ENCODE measurements at places on chromosomes 1 and 21.
A peak's percentile ranks its signal among the peaks of the same experiment; 100 is the strongest.

DNA sequence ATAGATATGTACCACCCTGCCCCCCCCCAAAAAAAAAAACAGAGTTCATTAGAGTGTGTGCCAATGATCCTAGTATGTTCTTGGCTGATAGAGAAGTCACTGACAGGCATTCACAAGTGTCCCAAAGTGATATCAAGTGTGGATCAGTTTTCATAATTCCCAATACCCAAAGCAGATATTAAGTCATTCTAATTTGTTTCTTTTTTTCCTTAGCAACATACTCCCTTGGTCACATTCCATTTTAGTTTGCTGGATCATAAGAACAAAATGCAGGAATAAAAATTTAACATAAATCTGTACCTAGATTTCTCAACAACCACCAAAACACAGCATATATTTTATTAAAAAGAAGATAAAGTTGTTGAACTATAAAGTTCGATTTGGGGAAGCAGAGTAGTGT lies 129.8 kb upstream of the PALMD start:
- no peak for DNase-seq

DNA sequence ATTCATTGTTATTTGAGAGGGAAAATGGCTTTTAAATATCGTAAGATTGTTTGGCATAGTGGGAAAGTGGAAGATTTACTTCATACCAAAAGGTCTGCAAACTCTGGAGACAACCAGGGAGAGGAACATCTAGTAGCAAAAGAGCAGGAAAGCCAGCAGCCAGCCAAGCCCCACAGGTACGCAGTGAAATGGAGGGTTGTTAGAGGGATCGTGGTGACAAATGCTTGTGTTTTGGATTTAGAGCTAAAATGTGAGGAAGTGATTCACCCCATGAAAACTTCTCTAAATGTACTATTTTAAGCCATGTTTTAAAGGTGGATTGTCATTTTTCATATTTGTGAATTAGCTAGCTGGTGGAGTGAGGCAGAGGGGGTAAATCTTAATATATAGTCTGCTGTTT lies 69.3 kb downstream of the RPS6KC1 start:
- DNase-seq, result no peak

GRCh38 chr1:20983297-20983889 lies 193.3 kb downstream of the EIF4G3 start:
- no peak for DNase-seq

DNA sequence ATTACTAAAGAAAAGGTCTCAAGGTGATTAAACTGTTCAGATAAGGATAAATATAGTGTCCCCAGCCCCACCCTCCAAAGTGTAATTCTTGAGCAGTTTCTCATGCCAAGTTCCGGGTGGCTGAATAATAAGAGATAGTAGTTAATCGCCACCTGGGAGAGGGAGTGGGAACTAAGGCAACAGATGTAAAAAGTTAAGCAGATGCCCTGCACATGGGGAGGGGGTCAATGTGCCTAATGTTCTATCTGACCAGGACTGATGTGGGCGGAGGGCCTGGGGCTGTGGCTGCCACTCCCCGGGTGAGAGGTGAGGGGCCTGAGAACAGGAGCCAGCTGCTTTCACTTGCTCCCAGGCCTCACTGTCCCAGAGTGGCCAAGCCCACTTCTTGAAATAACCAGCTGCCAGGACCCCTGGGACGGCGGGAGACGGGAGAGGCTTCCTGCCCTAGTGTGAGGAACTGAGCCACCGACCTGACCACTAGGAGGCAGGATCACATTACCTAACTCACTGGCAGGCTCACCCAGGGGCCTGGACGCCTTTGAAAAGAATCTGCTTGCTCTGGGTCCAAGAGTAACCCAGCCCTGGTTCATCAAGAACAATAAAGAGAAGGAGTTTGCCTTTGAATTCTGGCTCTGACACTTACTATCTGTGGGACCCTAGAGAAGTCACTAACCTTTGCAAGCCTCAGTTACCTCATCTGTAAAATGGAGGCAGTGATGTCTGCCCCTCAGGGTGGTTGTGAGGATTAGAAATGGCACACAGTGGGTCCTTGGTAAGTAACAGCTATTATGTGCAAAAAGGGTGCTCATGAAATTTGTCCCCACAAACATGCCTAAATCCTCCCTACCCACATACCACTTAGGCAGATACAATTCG lies 179.2 kb downstream of the ATG4C start:
- peak; percentile 70 for DNase-seq

DNA sequence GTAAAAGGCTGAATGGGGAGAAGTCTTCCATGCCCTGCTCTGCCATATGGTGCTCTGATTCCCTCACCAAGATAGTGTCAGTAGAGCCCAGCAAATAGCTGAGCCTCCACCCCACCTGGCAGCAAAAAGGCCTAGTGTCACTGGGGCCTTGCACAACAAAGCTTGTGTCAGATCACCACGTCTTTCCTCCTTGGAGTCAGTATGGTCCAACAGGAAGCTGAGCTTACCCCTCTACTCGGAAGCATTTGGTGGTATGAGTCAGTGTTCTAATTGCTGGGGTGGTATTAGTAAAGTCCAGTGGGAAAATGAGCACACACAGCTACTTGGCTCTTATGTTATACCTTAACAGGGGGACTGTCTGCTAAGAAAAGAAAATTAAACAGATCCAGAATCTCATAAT lies 18.7 kb upstream of the RRP15 start:
- no peak for DNase-seq

- DNase-seq, result no peak
Measured at GRCh38 chr1:69710484-69711189, 142.9 kb downstream of the LRRC7 start.

- DNase-seq, result no peak
Measured at GRCh38 chr1:114688526-114688925, 6.8 kb downstream of the AMPD1 start.

GRCh38 chr1:228445843-228446650 lies 29.4 kb upstream of the TRIM17 start:
- peak; percentile 48 for DNase-seq

GRCh38 chr1:70737125-70737524 lies 310.5 kb downstream of the PTGER3 start:
- DNase-seq, result no peak

DNA sequence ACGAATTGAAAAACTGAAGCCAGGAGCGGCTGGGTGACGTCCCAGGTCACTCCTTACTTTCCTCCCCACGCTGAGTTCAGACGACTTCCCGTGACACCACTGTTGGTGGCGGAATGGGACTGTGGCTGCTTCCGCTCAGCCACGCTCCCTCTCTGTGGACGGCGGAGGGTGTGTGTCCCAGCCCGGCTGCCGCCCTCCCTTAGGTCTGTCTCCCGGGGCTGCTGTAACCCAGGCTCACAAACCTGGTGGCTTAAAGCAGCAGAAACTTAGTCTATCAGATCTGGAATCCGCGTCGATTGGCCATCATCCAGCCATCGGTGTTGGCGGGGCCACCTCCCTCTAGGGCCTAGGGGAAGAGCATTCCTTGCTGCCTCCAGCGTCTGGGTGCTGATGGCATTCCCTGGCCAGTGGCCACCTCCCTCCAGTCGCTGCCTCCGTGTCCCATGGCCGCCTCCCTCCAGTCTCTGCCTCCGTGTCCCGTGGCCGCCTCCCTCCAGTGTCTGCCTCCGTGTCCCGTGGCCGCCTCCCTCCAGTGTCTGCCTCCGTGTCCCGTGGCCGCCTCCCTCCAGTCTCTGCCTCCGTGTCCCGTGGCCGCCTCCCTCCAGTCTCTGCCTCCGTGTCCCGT lies 17.5 kb downstream of the TRPM2 start:
- no peak for DNase-seq

- DNase-seq, result no peak
Measured at GRCh38 chr1:234619794-234620247, 9.8 kb upstream of the IRF2BP2 start.

GRCh38 chr21:42208801-42209490 lies 10.0 kb upstream of the ABCG1 start:
- DNase-seq, result no peak

GRCh38 chr1:72634946-72635345 lies 352.6 kb upstream of the NEGR1 start:
- no peak for DNase-seq

DNA sequence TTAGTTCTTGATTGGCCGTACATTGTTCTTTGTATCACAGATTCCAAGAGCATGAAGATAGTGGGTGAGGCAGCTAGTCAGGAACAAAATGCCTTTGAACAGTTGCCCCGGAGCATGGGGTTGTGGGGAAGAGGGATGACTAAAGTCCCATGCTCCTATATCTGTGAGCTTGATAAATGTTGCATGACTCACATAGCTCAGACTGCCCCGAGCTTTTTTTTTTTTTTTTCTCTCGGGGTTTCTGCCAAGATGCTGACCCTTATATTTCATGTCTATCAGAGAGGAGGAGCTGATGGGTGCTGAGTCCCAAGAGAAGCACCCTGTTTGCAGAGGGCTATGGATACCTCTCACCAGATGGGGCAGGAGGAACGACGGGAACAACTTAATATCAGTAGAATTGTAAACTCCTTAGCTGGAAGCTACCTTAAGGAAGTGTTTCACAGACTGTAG lies 40.6 kb downstream of the SRRM1 start:
- no peak for DNase-seq

DNA sequence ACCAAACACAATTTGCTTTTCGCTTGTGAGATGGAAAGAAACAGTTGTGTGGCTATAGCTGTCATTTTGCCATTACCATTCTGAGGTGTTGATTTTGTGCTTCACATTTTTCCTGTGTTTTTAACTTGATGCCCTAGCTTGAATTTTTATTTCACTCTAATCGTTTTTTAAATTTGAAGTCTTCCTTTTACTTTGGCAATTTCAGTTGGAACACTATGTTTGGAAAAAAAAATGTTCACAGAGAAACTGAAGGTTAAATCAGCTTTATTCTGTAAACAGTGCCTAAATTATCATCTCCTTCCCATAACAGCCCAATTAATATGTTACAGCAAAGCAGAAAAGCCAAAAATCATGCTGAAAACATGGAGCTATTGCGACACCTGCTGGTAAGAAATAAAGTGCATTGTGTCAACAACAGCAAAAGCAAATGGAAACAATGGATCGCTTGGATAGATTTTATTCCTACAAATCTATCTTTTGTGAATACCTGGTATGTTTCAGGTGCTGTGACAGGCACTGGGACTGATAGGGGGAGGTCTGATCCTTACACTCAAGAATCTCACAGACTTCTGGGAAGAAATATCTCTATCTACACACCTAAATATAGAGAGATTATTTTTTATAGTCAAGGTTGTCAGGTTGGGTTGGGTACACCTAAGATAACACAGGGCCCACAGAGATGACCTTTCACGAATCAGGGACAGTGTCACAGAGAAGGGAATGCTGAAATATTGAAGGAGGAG lies 16.2 kb upstream of the ERICH3 start:
- DNase-seq, result peak; percentile 49

DNA sequence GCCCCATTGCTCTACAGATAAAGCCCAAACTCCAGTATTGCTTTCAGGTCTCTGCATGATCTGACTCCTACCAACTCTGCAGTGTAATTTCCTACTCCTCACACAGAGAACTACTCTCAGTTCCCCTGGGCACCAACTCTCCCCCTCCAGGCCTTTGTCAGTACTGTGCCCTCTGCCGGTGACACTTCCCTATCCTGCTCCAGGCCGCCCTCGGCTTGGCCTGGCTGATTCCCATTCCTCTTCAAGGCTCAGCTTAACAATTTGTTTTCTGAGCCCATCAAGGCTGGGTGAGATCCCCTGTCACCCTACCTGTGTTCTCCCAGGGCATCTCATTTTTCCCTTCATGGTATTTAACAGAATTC lies 2.6 kb downstream of the SLAMF8 start:
- no peak for DNase-seq

DNA sequence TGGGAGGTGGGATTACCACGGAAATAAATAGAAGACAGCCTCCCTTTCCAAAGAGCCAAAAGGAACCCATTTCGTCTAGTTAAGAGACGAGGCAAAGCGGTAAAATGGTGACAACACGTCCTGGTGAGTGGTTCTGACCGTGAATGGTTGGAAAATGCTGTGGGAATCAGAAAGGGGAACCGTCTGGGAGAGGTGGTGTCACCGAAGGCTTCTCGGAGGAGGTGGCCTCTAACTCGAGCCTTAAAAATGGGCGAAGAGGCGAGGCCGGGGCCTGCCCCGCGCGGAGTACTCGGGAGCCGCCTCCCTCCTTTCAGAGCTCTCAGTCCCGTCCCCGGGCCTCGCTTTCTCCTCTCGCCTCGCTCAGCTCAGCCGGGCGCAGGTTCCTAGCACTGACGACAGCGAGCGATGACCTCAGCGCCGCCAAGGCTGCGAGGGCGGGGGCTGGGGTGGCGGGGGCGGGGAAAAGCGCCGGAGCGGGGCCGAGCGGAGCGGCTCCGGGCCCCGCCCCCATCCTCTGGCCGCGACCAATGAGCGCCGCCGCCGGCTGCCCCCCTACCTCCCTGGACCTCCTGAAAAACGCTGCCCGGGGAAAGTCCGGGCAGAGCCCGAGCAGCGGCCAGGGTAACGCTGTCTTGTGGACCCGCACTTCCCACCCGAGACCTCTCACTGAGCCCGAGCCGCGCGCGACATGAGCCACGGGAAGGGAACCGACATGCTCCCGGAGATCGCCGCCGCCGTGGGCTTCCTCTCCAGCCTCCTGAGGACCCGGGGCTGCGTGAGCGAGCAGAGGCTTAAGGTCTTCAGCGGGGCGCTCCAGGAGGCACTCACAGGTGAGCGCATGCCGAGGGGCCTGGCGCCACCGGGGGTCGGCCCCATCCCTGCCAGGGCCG lies at the start of gene BTG2:
Gene BTG2 (plus strand): TSS at position 601 of the 890 bp plus-strand sequence. CDS start 88 bp downstream, at position 689.
- DNase-seq, result peak; percentile 95

GRCh38 chr1:211229365-211229759 lies 29.8 kb upstream of the RCOR3 start:
- no peak for DNase-seq

DNA sequence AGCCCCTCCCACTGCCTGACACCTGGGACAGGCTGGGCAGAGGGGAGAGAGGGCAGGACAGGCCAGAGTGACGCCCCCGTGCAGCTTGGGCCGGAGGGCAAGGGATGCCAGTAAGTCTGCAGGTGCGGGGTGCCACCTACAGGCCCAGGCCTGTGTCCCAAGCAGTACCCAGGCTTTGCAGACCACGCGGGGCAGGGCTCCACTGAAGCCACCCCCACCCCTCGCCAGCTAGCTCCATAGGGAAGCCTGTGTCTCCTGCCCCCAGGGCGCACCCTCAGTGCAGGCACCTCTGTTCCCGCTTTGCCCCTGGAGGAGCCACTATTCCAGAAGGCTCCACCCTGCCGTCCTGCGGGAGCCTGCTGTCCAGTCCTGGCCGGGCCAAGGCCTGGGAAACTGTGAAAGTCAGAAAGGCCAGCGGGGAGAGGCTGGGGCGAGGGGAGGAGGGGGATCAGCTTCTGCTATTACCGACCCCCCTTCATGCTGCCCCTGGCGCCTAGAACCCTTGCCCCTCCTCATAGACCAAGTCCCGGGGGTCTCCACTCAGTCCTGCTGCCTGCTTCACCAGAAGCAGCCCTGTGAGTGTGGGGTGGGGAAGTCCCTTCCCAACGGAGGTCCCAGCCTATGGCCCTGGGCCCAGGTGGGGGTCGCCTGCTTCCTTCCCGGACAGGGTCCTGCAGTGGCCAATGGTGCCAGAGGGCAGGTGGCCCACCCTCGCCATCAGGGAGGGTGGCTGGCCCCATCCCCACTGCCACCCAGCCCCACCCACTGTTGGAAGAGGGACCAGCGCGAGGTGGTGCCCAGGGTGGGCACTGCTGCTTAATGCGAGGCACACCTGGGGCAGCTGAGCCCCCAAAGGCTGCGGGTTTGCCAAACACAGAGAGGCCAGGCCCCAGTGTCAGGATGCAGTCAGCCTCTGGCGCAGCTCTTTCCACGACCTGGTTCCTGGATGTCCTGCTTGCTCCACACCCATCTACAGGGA lies 54.4 kb downstream of the KCNAB2 start:
- peak; percentile 25 for DNase-seq

- no peak for DNase-seq
Measured at GRCh38 chr1:87024936-87025540, 110.6 kb downstream of the HS2ST1 start.

Data from right hindlimb (tissue), 1 donor.